ENCODE measurements at places on chromosomes 16 and 17. TPM values are rescaled to one million over a fixed set of nuclear protein-coding genes. Genes with fewer than 3 reads are reported as not detected.
A peak's percentile ranks its signal among the peaks of the same experiment; 100 is the strongest.

DRC3 gene
- 8.9 TPM for total RNA-seq

G6PC3 gene
- total RNA-seq = 63.7 TPM

HIC1 gene
- total RNA-seq = 3.4 TPM

DNA sequence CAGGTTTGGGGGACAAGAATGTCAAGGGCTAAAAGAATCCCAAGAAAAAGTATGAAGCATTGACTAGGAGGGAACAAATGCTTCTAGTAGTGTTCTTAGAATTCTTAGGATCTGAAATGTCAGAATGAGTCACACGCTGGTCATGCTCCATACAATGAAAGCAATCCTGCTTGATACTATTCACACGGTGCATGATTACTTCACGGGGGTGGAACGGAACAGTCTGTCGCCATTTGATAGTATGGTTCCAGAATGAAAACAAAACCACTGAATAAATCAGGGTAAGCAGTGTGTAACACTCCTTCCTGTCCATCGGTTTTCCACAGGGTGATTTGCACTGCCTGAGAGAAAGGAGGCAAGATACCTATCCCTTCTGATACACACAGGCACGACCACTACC lies 22.9 kb upstream of the YWHAE start:
- H3K4me1 ChIP-seq = peaks cover 8% of the 10 kb centered on the region
- H3K4me3 ChIP-seq = no peak overlapping the region
- peak overlapping the region; percentile 80 for H3K27ac ChIP-seq

- H3K4me3 ChIP-seq = peak overlapping the region; percentile 80
- H3K27me3 ChIP-seq = no peaks in the 10 kb centered on the region
- H3K4me1 ChIP-seq = peaks cover 46% of the 10 kb centered on the region
Observed at GRCh38 chr17:7557775-7558543, 591 bp upstream of the TNFSF13 start.

GRCh38 chr16:15610369-15610871 lies 32.5 kb downstream of the MARF1 start:
- H3K4me3 ChIP-seq = no peak overlapping the region
- H3K4me1 ChIP-seq = no peaks in the 10 kb centered on the region
- no peaks in the 10 kb centered on the region for H3K27me3 ChIP-seq
- H3K36me3 ChIP-seq = peaks cover 25% of the 10 kb centered on the region

DNA sequence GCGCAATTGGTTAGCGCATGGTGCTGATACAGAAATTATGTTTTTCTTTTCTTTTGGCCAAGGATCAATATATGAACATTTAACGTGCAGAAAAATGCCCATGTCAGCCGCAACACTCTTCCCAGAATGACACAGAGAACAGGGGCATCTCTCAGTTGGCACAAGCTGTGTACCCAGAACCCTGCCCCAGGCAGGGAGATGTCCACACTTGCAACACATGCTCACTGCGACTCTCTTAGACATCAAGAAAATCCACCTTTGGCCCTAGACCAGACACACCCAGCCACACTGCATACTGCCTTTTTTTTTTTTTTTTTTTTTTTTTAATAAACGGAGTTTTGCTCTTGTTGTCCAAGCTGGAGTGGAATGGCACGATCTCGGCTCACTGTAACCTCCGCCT lies 17.0 kb downstream of the PITPNA start:
- peak overlapping the region; percentile 62 for H3K27ac ChIP-seq
- no peaks in the 10 kb centered on the region for H3K27me3 ChIP-seq
- H3K36me3 ChIP-seq = peaks cover 17% of the 10 kb centered on the region
- no peak for DNase-seq

GRCh38 chr16:48687421-48688038 lies 77.5 kb upstream of the N4BP1 start:
- H3K27ac ChIP-seq = no peak overlapping the region
- H3K27me3 ChIP-seq = peaks cover 45% of the 10 kb centered on the region
- no peaks in the 10 kb centered on the region for H3K36me3 ChIP-seq
- H3K4me1 ChIP-seq = no peaks in the 10 kb centered on the region
- DNase-seq = no peak

DNA sequence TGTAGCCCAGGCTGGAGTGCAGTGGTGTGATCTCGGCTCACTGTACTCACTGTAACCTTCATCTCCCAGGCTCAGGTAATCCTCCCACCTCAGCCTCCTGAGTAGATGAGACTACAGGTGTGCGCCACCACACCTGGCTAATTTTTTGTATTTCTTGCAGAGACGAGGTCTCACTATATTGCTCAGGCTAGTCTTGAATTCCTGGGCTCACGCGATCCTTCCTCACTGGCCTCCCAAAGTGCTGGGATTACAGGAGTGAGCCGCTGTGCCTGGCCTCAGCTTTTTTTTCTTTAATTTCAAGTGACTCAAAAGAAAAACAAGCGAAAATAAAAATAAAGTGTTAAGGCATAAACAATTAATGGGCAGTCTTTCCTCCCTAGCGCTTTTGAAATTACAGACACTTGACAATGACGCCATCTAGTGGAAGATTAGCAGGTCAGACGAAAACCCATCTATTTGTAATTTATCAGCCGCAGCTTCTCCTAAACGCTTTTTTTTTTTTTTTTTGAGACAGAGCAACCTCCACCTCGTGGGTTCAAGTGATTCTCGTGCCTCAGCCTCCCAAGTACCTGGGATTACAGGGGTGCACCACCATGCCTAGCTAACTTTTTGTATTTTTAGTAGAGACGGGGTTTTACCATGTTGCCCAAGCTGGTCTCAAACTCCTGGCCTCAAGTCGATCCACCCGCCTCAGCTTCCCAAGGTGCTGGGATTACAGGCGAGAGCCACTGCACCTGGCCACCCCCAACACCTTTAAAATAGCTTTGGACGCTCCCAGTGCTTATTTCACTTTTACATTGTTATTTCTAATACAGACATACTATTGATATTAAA lies 28.1 kb upstream of the PECAM1 start:
- DNase-seq = no peak
- no peaks in the 10 kb centered on the region for H3K4me1 ChIP-seq
- no peaks in the 10 kb centered on the region for H3K36me3 ChIP-seq
- no peak overlapping the region for H3K4me3 ChIP-seq
- peaks cover 4% of the 10 kb centered on the region for H3K27me3 ChIP-seq

DNA sequence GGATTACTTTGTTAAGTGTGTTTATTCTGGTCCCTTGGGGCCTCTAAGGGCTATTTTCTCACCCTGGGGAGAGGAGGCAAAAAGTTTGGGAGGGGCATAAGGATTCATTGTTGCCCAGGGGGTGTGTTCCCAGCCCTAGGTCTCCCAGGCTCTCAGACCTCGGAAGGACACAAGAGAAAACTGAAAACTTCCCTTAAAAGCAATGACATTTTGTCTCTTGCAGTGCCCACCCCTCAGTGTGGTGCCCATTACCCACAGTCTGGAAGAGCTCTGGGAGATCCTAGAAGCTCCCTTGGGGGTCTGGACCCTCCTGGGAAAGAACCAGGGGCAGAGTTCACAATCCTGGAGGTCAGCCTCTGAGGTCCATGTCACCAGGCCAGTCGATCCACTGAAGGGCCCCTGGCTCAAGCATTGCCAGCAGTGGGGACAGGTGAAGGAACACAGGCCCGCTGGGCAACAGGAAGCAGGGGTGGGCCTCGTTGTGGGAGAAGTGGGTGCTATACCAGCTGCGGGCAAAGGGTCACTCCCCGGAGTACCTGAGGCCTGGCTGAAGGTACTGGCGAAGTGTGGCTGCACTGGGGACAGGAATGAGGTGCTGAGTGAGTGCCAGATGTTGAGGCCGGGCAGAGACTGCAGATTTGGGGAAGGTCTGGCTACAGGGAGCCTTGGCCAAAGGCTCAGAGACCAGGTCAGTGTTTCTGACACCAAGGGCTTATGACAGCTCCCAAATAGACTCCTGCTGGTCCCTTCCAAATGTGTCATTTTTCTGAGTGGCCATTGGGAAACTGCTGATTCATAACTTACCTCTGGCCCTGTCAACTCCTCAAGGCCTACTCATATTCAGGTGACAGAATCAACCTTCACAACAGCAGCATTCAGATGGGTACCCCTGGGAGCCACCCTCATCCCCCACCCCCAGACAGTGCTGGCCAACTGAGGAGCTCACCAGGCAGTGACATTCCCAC lies 4.6 kb upstream of the ZNF747 start:
- DNase-seq = no peak
- H3K36me3 ChIP-seq = peaks cover 12% of the 10 kb centered on the region
- H3K4me3 ChIP-seq = no peak overlapping the region
- peaks cover 16% of the 10 kb centered on the region for H3K4me1 ChIP-seq
- peak overlapping the region; percentile 57 for H3K27ac ChIP-seq

GRCh38 chr17:57234739-57235092 lies 21.6 kb upstream of the MSI2 start:
- no peaks in the 10 kb centered on the region for H3K4me1 ChIP-seq
- H3K4me3 ChIP-seq = no peak overlapping the region
- no peaks in the 10 kb centered on the region for H3K36me3 ChIP-seq
- no peak overlapping the region for H3K27ac ChIP-seq
- DNase-seq = no peak

RSL1D1 gene
- total RNA-seq = 184 TPM

DNA sequence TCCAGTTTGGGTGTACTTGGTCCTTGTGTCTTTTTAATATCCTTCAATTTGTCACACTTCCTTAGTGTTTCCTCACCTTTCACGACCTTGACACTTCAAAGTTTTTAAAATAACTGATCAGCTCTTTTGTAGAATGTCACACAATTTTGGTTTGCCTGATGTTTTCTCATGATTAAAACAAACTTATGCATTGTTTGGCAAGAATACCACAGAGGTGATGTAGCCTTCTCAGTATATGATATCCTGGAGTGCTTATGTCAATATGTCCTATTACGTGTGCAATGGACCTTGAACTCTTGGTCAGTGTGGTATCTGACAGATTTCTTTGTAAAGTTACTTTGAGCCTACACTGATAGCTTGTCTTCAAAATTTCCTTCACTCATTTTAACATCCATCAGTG lies 297.4 kb downstream of the CNTNAP4 start:
- peak overlapping the region; percentile 31 for H3K4me3 ChIP-seq
- no peaks in the 10 kb centered on the region for H3K36me3 ChIP-seq
- DNase-seq = no peak
- peak overlapping the region; percentile 72 for H3K27ac ChIP-seq
- H3K4me1 ChIP-seq = peaks cover 7% of the 10 kb centered on the region
- no peaks in the 10 kb centered on the region for H3K27me3 ChIP-seq

SLC35G6 gene
- total RNA-seq = not detected

DNA sequence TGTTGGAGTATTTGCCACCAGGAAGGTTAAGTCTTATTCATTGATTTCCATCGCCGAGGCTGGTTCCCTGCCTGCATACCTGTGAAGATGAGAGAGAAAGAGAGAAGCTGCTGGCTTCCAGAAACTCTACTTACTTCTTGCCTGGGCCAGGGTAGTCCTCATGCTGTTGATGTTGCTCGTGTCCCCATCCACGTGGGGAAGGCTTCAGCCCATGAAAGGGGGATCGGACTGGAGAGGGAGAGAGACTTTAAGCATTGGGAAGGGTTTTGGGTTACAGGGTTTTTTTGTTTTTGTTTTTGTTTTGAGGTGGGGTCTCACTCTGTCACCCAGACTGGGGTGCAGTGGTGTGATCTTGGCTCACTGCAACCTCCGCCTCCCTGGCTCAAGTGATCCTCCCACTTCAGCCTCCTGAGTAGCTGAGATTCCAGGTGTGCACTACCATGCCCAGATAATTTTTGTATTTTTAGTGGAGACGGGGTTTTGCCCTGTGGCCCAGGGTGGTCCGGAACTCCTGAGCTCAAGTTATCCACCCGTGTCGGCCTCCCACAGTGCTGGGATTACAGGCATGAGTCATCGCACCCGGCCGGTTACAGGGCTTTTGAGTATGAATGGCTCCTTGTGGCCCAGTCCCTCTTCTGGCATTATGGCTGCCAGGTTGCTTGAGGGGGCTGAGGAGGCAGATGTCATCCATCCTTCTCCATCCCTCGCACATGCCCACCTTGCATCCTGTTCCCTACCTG lies 26.6 kb downstream of the ITGB3 start:
- no peak for DNase-seq
- no peak overlapping the region for H3K27ac ChIP-seq
- H3K27me3 ChIP-seq = no peaks in the 10 kb centered on the region
- no peaks in the 10 kb centered on the region for H3K36me3 ChIP-seq

SETD6 gene
- 36.5 TPM for total RNA-seq

- H3K27ac ChIP-seq = peak overlapping the region; percentile 55
- H3K36me3 ChIP-seq = peaks cover 21% of the 10 kb centered on the region
- no peak for DNase-seq
- H3K4me3 ChIP-seq = no peak overlapping the region
Observed at GRCh38 chr17:78992542-78993212, 13.0 kb upstream of the LGALS3BP start.

- H3K27me3 ChIP-seq = no peaks in the 10 kb centered on the region
- no peak overlapping the region for H3K4me3 ChIP-seq
- peak; percentile 22 for DNase-seq
- peaks cover 11% of the 10 kb centered on the region for H3K4me1 ChIP-seq
- H3K36me3 ChIP-seq = peaks cover 16% of the 10 kb centered on the region
- H3K27ac ChIP-seq = no peak overlapping the region
Observed at GRCh38 chr17:80761110-80761871, 216.7 kb downstream of the RPTOR start.

ABCA8 gene
- 4.7 TPM for total RNA-seq
